Spleen (tissue), 13 donors: ENCODE measurements at places on chromosomes 6 and 20. TPM values are rescaled to one million over a fixed set of nuclear protein-coding genes. Genes with fewer than 3 reads are reported as not detected.

The FOXF2 gene
- polyA plus RNA-seq, result not detected

The PLCG1 gene
- polyA plus RNA-seq, result 29.3 TPM

The LY6G6F gene
- polyA plus RNA-seq, result 0.11 TPM

The ANKEF1 gene
- 0.77 TPM for polyA plus RNA-seq

The ZSCAN23 gene
- polyA plus RNA-seq, result 0.32 TPM

The NNAT gene
- 0.29 TPM for polyA plus RNA-seq

The EYS gene
- polyA plus RNA-seq, result not detected

The RTN4IP1 gene
- 8.2 TPM for polyA plus RNA-seq
